Hematopoietic multipotent progenitor cell treated with erythropoietin and hydrocortisone succinate and interleukin-3 and kit ligand, for 4 days (in vitro differentiated cells): ENCODE measurements at places on chromosomes 2 and 18.

- DNase-seq = no peak
Observed at GRCh38 chr2:188485496-188485895, 193.8 kb downstream of the GULP1 start.

DNA sequence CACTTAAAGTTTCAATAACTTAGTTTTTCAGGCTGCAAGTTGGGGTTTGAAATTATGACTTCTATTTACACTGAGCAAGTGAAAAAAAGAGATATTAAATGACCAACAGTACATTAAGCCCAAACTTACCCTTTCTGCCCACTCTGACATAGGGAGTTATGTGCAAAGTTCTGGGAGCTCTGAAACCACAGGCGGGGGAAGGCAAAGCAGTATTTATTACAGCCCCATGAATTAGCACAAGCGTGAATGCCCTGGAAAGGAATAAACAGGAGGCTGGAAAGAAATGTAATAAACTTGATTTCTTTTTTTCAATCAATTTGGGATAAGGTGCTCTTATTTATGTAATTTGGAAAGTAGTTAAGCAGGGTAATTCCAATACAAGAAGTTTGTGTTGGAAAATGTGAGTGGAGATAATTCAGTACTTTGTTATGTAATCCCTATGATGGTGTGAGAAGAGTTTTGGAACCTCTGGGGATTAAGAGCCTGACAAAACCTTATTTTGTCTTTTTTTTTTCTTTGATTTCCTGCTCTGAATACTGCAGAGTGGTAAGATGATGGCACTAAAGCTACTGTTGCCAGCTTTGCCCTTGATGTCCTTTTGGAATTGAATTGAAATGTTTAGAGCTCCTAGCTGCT is 351.5 kb downstream of the ARHGAP15 start:
- DNase-seq = no peak

DNA sequence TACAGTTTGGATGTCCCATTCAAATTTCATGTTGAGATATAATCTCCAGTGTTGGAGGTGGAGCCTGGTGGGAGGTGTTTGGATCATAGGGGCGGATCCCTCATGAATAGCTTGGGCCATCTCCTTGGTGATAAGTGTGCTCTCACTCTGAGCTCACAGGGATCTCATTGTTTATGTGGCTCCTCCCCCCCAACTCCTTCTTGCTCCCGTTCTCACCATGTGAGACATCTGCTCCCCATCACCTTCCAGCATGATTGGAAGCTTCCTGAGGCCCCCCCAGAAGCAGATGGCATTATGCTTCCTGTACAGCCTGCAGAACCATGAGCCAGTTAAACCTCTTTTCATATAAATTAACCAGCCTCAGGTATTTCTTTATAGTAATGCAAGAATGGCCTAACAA is 3.0 kb upstream of the INPP1 start:
- peak; percentile 56 for DNase-seq

- no peak for DNase-seq
Observed at GRCh38 chr2:109686921-109687320, 72.8 kb downstream of the SOWAHC start.

DNA sequence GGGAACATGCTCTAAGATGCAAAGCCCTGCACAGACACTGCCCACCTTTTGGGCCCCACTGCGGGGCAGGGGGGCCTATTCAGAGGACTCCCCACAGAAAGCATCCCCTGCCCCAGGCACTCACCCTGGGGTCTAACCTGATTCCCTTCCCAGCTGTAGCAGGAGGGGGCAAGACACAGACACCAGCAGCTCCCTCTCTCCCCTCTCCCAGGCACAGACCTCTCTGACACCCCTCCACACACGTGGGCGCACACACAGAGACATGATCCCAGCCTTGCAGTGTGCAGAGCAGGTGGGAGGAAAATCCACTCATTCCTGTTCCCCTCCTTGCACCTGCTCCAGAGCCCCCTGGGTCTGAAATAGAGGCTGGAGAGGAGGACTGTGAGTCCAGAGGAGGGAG is 10.7 kb downstream of the TNS1 start:
- DNase-seq = no peak
